Activated CD8-positive, alpha-beta memory T cell treated with anti-CD3 and anti-CD28 coated beads for 48 hours (primary cell): ENCODE measurements at places on chromosomes 7 and 10.
A peak's percentile ranks its signal among the peaks of the same experiment; 100 is the strongest.

GRCh38 chr10:21144047-21144446, 246.9 kb upstream of the NEBL start:
- DNase-seq = no peak

DNA sequence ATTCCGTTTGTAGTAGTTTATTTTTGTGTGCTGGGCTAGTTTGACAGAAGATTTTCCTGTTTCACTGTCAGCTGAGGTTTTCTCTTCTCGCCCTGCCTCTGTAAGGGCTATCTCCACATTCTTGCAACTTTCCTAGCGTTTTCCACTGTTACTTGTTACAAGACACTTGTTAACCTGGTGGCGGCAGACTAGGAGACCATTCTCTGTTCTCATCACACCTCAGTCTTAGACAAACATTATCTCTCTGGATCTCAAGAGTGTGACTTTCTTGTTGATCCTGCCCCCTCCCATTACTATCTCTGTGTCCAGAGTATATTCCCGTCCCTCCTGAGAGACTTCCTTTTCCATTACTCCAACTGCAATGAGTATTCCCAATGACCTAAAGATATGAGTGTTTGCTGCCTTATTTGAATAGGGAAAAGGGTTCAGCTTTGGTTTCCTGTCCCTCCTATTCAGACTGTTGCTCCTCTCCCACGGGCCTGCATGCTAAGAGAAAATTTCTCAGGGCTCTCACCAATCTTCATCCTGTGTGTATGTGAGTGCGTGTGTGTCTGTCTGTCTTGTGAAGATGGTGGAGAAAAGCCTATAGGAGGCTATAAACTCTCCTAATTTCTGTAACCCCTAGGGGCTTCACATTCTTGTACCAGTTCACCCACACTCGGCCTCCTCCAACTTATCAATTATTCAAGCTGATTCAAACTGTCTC, 722.4 kb upstream of the POT1 start:
- DNase-seq = no peak

GRCh38 chr7:6631605-6632004, 5.5 kb upstream of the ZNF316 start:
- no peak for DNase-seq

DNA sequence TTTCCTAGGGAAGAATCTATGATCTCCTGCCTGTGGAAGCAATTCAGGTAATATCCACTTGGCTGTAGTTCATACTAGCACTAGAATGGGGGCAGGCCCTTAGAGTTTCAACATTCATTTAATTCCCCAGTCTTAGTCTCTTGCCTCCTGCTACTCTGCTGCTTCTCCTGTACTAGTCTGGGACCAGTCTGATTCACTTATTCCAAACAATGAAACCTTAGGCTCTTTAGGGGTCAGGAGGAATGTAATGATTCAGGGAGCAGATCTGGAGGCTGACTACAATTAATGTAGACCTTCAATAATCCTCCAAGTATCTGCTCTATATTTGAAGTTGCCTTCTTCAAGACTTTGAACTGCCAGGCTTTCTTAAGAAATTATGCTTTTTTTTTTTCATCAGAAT, 101.8 kb downstream of the GNAT3 start:
- DNase-seq = no peak

- DNase-seq = no peak
Measured at GRCh38 chr7:50306494-50307367, 2.2 kb downstream of the IKZF1 start.

DNA sequence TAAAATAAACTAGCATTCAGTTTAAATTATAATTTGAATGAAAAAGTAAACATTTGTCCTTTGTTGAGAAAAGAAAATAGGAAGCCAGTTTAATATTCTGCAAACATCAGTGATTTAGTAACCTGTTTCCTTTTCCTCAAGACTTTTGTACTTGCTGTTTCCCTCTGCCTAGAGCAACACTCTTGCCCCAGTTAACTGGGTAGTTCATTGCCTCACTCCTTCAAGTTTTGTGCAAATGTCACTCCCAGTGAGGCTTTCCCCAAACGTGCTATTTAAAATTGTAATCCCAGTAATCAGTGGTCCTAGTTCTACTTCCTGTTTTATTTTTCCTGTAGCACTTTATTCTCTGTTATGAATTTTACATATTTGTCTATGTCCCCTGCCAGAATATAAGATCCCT, 23.8 kb downstream of the DLD start:
- DNase-seq = no peak

DNA sequence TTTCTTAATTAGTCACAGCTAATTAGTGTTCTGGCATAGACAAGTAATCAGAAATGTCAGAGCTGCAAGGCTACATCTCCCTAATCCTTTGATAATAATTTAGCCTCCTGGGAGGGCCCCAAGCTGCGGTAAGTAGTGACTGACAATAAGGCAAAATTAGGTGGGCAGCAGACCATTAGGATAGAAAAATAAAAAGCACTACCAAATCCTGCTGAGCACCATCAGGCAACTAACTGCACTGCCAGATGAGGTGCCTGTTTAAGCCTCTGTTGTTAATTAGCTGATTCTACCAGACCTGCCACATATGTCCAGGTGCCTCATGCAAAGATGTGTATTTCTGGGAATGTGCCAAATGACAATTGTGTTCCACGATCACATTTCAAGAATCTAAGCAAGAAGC, 32.5 kb upstream of the FEZF1 start:
- no peak for DNase-seq

DNA sequence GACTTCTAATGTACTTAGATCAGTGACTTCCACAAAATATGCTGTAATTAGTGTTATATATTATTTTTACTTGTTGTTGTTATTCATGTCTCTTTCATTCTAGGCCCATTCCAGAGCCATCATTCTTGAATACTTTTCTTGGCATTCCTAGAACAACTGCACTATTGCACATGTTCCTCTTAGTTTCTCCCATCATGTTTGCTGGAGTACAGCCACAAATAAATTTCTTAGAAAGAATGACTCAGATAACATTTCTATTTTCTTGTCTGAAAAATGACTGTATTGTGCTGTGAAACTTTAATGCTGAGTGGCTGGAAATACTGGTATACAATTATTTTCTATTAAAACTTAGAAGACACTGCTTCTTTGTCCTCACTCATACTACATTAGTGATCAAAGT, 651.0 kb upstream of the STEAP1 start:
- no peak for DNase-seq

- DNase-seq = no peak
Measured at GRCh38 chr10:18793951-18794350, 134.7 kb downstream of the ARL5B start.

- no peak for DNase-seq
Measured at GRCh38 chr10:70051848-70052247, 798 bp upstream of the MACROH2A2 start.

GRCh38 chr10:44966129-44966815, 6.7 kb downstream of the RASSF4 start:
- DNase-seq = no peak

- DNase-seq = no peak
Measured at GRCh38 chr10:46517541-46517940, 38.9 kb downstream of the GPRIN2 start.

GRCh38 chr7:24549991-24550390, 23.3 kb upstream of the PALS2 start:
- no peak for DNase-seq

- DNase-seq = no peak
Measured at GRCh38 chr10:370449-370825, 235.2 kb downstream of the ZMYND11 start.

GRCh38 chr10:97319671-97320479, 804 bp downstream of the FRAT1 start:
- peak; percentile 50 for DNase-seq

DNA sequence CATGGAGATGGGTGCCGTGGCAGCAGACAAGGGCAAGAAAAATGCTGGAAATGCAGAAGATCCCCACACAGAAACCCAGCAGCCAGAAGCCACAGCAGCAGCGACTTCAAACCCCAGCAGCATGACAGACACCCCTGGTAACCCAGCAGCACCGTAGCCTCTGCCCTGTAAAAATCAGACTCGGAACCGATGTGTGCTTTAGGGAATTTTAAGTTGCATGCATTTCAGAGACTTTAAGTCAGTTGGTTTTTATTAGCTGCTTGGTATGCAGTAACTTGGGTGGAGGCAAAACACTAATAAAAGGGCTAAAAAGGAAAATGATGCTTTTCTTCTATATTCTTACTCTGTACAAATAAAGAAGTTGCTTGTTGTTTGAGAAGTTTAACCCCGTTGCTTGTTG, 25.9 kb downstream of the BAG3 start:
- no peak for DNase-seq

DNA sequence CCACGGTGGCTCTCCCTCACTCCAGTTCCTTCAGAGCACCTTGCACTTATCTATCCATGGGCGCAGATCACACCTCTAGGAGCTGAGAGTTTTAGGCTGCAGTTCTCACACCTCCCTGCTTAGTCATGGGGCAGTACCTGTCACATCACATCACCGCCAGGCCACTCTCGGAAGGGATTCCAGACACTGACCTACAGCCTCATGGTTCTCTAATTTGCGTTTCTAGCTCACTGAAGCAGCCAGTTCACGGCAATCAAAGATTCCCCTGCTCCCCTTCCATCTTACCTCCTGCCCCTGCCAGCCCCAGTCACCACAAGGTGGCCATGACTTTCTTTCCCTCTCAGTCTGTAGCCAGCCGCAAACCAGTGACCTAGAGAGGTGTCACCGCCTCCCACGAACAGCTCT, 34.2 kb downstream of the ADRB1 start:
- DNase-seq = no peak

- no peak for DNase-seq
Measured at GRCh38 chr7:131241386-131241785, 86.3 kb upstream of the MKLN1 start.

GRCh38 chr10:49163741-49164140, 24.4 kb downstream of the TMEM273 start:
- no peak for DNase-seq

DNA sequence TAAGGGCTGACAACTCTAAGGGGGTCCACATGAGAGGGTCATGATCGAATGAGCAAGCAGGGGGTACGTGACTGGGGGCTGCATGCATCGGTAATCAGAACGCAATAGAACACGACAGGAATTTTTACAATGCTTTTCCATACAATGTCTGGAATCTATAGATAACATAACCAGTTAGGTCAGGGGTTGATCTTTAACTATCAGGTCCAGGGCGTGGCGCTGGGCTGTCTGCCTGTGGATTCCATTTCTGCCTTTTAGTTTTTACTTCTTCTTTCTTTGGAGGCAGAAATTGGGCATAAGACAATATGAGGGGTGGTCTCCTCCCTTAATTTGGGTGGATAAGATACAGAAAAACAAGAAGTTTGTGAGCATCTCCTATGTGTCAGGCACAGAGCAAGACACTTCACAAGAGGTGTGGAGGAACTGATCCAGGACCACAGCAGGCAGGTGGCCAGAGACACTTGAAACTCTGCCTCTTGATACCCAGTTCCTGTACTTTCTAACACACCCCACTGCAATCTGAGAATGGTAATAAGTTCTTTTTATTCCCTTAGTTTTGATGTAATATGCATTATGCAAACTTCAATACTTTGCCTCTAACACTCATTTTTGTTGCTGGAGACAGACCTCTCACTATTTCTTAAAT, 18.0 kb upstream of the MRLN start:
- no peak for DNase-seq

- DNase-seq = no peak
Measured at GRCh38 chr7:144908324-144908723, 72.5 kb upstream of the TPK1 start.

GRCh38 chr7:95324431-95324830, at the start of gene PON1:
TSS of gene PON1 (minus strand) at chr7:95324532. CDS start at chr7:95324475, 57 bp downstream.
- no peak for DNase-seq

DNA sequence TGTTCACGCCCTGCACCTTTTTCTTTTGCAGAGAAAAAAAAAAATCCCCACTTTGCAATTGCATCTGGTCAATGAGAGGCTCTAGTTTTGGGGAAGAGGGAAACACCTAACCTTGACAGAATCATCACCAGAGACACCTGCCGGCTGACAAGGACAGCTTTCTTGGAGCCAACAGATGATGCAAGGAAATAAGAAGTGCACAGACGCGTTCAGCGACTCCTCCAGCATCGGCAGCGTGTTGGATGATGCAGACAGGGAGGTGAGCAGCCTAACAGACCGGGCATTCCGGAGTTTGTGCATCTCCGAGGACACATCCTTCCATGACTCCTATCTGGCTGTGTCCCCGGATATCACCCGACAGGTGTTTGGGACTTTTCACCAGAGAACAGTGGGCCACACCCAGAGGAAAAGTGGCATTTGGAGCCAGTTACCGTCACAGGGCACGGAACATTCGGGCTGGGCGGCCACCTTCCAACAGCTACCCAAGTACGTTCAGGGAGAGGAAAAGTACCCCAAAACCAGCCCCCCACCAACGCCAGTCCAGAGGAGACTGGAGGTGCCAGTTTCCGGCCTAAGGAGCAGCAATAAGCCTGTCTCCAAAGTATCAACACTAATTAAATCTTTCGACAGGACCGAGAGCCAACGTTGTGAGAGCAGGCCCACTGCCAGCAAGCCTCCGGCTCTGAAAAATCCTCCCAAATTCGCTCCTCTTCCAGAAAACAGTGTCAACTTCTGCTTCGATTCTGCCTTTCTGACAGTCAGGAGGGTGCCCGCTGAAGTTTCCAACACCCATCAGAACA, 23.6 kb downstream of the C10orf71 start:
- no peak for DNase-seq

GRCh38 chr10:71727105-71727737, 7.6 kb upstream of the C10orf105 start:
- no peak for DNase-seq

DNA sequence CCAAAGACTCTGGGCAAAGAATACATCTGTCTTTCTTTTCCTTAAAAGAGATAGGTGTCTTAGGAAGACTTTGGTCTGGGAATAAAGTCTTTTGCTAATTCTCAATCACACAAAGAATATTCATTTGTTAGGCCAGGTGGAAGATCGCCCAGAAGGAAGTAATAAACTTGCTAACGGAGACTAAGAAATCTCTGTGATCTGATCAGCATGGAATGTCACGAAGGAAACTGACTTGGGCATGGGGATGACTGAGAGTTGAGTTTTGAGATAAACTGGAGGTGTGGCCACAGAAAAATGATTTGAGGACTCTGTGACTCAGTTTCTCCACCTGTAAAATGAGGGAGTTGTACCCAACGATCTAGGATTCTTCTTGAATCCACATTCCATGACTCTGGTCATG, 161.1 kb upstream of the SVIL start:
- no peak for DNase-seq

- no peak for DNase-seq
Measured at GRCh38 chr7:95213809-95214492, 110.4 kb downstream of the PON1 start.

- DNase-seq = no peak
Measured at GRCh38 chr10:1954300-1954699, 217.0 kb upstream of the ADARB2 start.

- no peak for DNase-seq
Measured at GRCh38 chr10:31133251-31133791, 101.7 kb upstream of the ZNF438 start.

GRCh38 chr10:7417103-7417623, 6.3 kb upstream of the SFMBT2 start:
- DNase-seq = no peak

DNA sequence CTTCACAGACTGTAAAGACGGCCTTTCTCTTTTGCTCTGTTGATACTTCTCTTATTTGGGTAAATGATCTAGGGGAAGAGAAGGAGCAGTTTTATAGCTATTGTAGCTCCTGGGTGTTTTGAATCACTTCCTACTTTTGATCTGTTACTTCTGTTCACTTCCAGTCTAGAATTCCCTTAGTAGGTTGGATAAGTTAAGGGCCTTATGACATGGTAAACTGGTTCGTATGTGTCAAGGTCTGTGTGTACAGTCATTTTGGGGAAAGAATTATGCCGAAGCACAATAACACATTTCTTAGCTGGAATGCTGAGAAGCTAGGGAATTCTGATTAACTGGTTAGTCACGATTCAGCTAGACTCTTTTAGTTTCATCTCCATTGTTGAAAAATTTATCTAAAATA, 8.1 kb downstream of the DENND10 start:
- no peak for DNase-seq
